ENCODE measurements at places on chromosomes 6 and 20.

GRCh38 chr6:137919837-137920730 is 53.0 kb downstream of the TNFAIP3 start:
- no peak for DNase-seq

GRCh38 chr20:62805711-62806382 is 1.2 kb downstream of the OGFR start:
- DNase-seq = no peak

GRCh38 chr20:15475483-15475882 is 1097.8 kb downstream of the KIF16B start:
- no peak for DNase-seq

DNA sequence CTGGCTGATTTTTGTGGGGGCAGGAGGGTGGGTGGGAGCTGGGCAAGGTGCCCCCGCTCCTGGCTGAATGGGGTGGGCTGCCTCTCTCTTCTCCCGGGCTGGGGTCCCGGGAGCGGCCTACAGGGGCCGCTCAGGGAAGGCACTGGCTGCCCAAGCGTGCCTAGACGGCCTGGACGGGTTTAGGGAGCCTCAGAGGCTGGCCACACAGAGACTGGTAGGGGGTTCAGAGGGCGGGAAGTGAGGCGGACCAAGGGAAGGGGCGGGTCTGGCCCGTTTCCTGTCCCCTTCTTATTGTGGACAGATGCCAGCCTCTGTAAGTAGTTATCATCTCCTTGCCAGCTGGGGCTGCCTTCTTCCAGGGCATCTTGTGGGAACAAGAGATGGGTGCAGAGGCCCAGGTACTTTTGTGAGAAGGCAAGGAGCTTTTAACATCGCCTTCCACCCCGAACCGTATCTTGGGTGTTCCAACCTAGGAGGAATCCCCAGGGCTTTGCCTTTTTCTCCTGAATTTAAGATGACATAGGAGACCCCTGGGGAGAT is 437 bp downstream of the CD40 start:
- no peak for DNase-seq

DNA sequence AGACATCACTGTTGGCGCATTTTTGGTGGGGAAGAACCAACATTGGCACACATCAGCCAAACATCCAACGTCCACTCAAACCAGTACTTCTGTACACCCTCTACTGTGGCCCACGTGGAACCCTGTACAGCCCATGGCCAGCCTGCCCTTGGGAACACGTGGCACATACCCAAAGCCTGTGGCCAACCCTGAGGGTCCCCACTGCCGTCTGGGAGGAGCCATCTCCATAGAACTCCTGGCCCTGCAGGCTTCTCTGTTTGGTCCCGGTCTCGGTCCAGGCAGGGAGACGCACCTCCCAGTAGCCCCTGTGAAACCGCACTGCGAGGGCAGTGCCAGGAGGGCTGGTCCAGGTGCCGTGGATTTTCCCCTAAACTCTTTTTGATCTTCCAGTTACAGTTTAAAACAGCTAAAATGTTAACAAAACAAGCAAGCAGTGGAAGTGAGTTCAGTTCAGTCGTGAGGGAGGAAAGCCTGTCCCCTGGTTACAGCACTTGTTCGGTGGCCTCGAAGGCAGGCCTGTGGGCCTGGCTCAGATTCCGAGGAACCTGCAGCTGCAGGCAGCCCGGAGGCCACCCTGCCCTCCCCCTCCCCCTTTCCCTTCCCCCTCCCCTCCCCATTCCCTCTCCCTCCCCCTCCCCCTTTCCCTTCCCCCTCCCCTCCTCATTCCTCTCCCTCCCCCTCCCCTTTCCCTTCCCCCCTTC is 233.7 kb downstream of the DLL1 start:
- no peak for DNase-seq

DNA sequence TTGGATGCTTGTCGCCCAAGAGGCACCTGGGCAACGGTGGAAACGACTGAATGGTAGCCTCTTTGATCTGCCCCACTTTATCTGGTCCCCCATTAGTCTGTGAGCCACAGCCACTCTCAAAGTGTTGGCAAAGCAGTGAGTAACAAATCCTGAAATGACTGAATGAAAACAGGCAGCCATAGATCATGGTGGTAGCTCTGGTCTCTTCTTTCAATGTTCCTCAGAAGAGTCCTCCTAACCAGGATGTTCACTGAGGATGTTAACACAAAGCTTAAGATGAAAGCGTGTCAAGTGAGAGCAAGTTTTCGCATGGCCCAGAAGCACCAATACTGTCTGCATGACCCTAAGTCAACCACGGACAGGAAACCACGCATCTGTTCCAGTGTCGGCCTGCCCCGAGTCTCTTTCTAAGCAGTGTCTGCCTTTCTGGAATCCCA is 107.3 kb downstream of the IRF4 start:
- peak; percentile 41 for DNase-seq

Data from activated CD4-positive, alpha-beta T cell treated with anti-CD3 and anti-CD28 coated beads for 4 hours (primary cell).